T-helper 1 cell (primary cell): ENCODE measurements at places on chromosomes 12 and 14.

- no peak for DNase-seq
Observed at GRCh38 chr12:65986047-65986446, 144.5 kb downstream of the LLPH start.

- no peak for DNase-seq
Observed at GRCh38 chr14:97164021-97164420, 366.8 kb downstream of the VRK1 start.

- DNase-seq, result no peak
Observed at GRCh38 chr12:20404576-20405346, 36.4 kb downstream of the PDE3A start.

DNA sequence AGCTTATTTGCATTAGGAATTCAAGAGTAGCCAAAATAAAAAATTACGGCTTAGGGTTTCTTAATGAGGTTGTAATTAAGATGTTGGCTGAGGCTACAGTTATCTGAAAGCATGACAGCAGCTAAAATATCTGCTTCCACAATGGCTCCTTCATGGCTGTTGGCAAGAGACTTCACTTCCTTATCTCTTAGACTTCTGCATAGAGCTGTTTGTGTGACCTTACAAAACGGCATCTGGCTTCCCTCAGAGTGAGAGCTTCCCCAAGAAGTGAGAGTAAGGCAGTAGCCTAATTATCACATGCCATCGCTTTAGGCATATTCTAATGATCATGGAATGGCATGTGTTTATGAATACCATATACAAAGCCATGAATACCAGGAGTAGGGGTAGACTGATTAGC is 57.6 kb downstream of the CCDC59 start:
- DNase-seq, result no peak

GRCh38 chr14:75213172-75213571 is 36.8 kb upstream of the TMED10 start:
- DNase-seq, result no peak

DNA sequence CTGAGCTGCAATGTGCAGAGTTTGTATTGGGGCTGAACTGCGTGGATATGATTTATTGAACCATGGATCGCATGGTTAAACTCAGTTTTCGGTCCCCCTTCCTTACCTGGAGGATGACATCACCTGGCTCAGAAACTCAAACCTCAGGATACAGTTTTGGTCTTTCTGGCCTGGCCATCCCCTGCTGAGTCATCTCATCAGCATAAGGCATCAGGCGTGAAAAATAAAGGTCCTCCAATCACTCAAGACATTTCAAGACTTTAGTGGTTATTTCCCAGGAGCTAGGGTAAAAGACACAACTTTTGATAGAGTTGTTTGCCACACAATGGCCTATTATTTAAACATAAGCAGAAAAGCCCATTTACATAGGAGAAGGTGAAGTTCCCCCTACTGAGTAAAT is 631.1 kb upstream of the TMEM132C start:
- no peak for DNase-seq

- DNase-seq, result no peak
Observed at GRCh38 chr12:12985817-12986408, 14.2 kb downstream of the HEBP1 start.

GRCh38 chr12:4567073-4567881 is 5.3 kb downstream of the DYRK4 start:
- no peak for DNase-seq

GRCh38 chr12:5817246-5817645 is 127.8 kb downstream of the ANO2 start:
- DNase-seq, result no peak

DNA sequence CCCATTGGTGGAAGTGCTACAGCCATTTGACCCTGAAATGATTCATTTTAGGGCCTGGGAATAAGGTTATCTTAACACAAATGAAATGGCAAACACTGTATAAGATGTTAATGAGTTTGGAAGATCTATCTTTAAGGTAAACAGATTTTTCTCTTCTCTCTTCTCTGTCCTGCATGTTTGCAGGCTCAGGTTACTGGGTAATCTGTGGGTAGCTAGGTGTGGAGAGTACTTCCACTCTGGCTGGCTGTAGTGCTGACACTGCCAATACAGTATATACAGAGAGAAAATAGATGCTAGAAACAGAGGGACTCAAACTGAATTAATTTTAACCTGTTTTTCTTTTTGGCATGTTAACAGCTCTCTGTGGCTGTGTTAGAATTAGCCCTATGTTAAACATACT is 84.6 kb downstream of the SLC38A6 start:
- no peak for DNase-seq

- no peak for DNase-seq
Observed at GRCh38 chr12:53052419-53053217, 2.8 kb downstream of the TNS2 start.

- no peak for DNase-seq
Observed at GRCh38 chr12:4116251-4117111, 157.1 kb upstream of the CCND2 start.

GRCh38 chr12:49661191-49661590 is 37.8 kb downstream of the PRPF40B start:
- DNase-seq, result no peak

- DNase-seq, result no peak
Observed at GRCh38 chr12:112091563-112091962, 17.0 kb downstream of the NAA25 start.

DNA sequence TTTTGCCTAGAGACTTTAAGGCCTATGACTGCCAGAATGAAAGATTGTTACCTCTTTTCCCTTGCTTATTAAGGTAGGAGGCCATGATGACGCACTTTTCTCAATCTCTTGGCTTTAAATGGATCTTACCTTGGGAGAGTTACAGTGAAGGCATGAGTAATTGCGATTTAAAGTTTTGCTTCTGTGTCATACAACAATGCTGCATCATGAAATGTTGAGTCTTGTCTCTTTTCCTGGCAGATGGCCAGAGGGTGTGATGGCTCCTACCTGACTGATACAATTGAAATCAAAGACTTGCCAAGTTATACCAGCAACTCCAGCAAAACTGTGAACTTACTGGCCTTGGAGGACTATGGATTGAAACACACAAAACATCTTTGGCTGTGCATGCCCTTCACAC is 17.2 kb upstream of the LRRK2 start:
- DNase-seq, result no peak

DNA sequence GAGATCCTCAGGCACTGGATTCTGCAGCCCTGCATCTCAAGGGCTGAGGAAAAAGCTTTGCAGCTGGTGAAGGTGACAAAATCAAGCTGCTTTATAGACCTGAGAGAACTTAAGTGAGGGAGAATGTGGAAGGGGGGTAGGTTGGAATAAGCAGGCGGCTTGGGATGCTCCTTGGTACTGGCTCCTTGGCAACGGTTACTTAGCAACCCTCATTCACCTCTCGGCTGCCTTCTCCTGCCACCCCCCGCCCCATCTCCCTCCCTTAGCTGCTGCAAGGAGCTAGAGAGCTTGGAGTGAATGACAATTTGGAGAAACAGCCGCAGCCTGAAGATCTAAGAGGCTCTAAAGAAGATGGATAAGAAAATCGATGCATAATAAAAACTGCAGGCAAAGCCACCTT is 44.1 kb upstream of the CISTR start:
- no peak for DNase-seq

DNA sequence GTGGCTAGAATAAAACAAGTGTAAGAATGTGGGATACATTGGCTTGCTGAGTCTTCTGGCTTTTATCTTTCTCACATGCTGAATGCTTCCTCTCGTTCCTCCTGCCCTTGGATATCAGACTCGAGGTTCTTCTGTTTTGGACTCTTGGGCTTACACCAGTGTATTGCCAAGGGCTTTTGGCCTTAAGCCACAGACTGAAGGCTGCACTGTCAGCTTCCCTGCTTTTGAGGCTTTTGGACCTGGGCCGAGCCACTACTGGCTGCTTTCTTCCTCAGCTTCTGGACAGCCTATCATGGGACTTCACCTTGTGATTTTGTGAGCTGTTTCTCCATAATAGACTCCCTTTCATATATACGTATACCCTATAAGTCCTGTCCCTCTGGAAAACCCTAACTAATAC is 300.9 kb upstream of the STXBP6 start:
- no peak for DNase-seq

- DNase-seq, result no peak
Observed at GRCh38 chr12:66697404-66697803, 18.5 kb upstream of the GRIP1 start.

- no peak for DNase-seq
Observed at GRCh38 chr12:55126106-55126505, at the start of gene OR9K2. TSS of gene OR9K2 (plus strand) at chr12:55126406. CDS start at chr12:55129835, 3,429 bp downstream.

GRCh38 chr12:503111-503761 is 43.5 kb downstream of the B4GALNT3 start:
- no peak for DNase-seq

DNA sequence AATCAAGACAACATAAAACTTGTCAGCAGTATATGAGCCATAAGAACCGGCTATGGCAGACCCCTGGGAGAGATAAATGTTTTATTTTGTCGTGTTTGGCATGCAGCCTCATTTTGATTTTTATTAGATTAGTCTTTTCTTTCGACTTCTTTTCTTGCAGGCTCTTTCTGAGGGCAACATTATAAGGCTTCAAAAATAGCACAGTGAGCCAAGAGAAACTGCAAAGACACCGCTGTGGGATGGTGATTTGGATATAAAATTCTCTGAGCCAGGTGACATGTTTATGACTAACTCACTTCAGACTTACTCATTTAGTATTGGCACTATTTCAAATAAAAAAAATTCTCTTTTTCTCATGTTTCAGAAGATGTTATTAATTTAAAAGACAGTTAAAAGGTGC is 96.8 kb upstream of the PKP2 start:
- no peak for DNase-seq

DNA sequence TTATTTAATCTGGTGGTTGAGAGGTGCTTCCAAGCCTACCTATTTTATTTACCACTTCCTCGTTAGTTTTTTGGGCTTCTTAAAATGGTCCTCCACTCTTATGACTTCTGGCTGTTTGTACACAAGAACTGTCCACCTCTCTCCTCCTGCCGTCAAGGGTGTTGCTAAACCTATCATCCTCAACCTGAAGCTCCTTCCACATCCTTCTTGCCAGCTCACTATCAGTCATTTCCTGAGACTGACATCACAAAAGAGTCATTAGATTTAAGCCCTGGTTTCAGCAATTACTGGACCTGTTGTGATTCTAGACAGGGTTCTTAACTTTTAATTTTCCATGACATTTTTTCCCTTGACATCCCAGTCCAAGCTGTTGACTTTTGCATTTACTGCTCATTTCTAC is 91.9 kb downstream of the BICD1 start:
- DNase-seq, result no peak

DNA sequence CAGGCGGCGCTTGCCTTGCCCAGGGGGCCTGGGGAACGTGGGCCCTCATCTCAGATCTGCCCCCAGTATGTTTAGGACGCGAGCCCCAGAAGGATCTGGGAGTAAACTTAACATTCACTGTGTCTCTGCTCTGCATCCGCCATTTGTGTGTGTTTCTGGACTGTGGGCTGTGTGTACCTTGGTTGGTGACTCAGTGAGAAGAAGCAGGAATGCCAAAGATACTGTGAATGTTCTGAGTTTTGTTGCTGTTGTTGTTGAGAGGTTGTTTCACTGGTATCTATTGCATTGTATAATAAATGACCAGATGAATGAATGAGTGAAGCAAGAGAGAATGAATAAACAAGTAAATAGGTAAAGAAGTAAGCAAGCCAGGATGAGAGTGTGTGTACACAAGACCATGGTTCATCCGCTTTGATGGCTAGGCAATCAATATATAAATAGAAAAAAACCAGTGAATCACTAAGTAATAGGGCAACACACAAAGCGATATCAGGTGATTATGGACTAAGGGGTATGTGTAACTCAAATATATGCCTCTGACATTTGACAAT is 20.5 kb downstream of the MEG3 start:
- no peak for DNase-seq

DNA sequence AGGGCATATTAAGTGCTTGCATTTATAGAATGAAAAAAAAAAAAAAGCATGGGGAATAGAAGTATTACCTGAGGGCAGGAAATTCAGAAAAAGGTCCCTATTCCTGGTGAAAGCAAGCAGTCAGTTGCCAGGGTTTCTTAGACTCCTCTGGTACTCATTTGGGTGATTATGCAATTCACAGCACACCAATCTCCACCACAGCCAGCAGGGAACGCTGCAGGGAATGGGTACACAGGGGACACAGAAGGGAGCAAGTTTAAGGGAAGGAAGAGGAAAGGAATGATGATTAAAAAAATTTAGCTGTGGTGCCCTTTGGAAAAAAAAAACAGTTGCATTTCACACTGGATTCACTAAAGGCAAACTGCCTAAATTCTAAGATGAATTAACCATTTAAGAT is 14.2 kb downstream of the BLTP3B start:
- no peak for DNase-seq

- DNase-seq, result peak; percentile 56
Observed at GRCh38 chr14:52413729-52414408, 99.8 kb downstream of the PTGER2 start.

- no peak for DNase-seq
Observed at GRCh38 chr12:50314636-50315312, 31.5 kb upstream of the LIMA1 start.

DNA sequence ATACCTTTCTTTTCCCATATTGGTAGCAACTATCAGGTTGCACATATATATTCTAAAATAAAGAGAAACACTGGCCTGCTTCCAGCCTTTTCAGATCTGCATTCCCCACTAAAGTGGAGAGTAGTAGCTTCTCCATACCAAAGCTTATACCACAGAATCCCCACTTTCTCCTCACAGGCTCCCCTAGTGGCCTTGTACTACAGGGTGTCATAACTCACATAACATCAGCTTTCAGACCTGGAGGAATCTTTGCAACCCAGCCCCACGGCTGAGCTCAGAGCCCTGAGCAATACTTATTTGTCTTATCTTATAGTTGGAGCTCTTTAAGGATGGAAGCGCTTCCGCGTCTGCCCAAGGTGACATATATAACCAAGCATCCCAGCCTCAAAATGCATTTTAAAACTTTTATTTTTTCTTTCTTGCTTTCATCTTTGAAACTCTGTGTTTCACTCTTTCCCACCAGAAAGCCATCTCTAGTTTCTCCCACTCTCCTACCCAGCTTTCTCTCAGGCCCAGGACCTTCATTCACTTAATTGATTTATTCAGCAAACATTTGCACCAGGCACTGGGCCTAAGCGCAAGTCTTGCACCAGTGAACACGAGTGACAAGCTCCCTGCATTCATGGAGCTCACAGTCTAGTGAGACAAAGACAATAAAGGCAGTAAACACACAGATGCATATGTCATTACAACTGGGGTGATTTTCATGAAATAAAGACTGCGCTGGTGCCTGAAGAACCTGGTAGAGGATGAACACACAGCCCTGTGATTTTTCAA is 254.7 kb downstream of the IPO8 start:
- DNase-seq, result no peak
